ENCODE measurements at places on chromosomes 4 and X.
A peak's percentile ranks its signal among the peaks of the same experiment; 100 is the strongest.

GRCh38 chr4:15926486-15926885 lies 12.1 kb downstream of the FGFBP1 start:
- peaks cover 28% of the 10 kb centered on the region for H3K27me3 ChIP-seq

GRCh38 chr4:1593458-1593857 lies 90.7 kb downstream of the FAM53A start:
- no peak overlapping the region for H3K4me3 ChIP-seq
- no peaks in the 10 kb centered on the region for H3K36me3 ChIP-seq
- DNase-seq, result no peak
- H3K27ac ChIP-seq, result no peak overlapping the region
- H3K4me1 ChIP-seq, result no peaks in the 10 kb centered on the region

- no peak overlapping the region for H3K27ac ChIP-seq
- H3K4me3 ChIP-seq, result no peak overlapping the region
- H3K27me3 ChIP-seq, result no peaks in the 10 kb centered on the region
- no peaks in the 10 kb centered on the region for H3K36me3 ChIP-seq
Measured at GRCh38 chr4:24632011-24632410, 47.7 kb upstream of the DHX15 start.

DNA sequence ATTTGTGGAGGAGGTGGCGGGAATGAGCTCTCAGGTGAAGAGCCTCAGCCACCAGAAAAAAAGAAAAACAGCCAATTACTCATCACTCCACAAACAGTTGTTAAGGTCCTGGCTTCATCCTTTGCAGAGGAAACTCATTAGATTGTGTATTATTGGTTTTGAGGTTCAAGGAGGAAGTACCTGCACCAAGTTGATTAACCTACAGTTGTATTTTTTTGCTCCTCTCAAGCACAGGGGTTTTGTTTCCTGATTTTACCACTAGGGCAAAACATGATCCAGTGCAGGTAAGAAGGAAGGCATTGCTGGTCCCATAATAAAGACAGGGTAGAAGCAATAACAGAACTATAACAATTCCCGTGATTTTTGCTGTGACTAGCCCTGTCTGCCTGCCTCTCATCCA lies 84.0 kb upstream of the QRFPR start:
- H3K27ac ChIP-seq, result no peak overlapping the region
- no peaks in the 10 kb centered on the region for H3K4me1 ChIP-seq
- no peak overlapping the region for H3K4me3 ChIP-seq
- H3K36me3 ChIP-seq, result no peaks in the 10 kb centered on the region
- H3K27me3 ChIP-seq, result no peaks in the 10 kb centered on the region
- no peak for DNase-seq

DNA sequence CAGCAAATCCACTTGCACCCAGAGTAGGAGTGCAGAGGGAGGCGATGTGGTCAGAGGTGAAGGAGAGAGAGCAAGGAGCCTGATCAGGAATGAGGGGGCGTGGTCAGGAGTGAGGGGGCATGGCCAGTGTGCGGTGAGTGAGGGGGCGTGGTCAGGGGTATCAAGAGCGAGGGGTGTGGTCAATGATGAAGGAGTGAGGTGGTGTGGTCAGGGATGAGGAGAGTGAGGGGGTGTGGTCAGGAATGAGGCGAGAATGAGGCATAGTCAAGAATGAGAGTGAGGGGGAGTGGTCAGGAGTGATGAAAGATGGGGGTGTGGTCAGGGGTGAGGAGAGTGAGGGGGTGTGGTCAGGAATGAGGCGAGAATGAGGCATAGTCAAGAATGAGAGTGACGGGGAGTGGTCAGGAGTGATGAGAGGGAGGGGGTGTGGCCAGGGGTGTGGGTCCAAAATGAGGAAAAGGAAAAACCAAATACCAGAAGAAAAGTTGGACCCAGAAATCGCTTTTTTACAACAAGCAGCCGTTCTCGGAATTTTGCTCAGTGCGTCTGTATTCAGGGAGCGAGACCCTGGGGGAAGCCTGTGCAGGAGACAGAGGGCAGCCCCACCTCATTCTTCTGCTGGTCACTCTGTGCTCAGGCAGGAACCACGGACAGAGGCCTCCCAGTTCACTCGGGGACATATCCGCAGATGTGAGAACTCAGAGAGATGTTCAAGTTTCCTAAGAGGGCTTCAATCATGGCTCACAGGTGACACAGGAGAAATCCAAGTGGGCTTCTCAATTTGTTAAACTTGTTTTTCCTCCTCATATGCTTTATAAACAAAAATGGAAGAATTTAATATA lies 47.5 kb downstream of the MAGEA1 start:
- no peak for DNase-seq
- no peak overlapping the region for H3K4me3 ChIP-seq
- no peaks in the 10 kb centered on the region for H3K27me3 ChIP-seq
- peaks cover 9% of the 10 kb centered on the region for H3K4me1 ChIP-seq

DNA sequence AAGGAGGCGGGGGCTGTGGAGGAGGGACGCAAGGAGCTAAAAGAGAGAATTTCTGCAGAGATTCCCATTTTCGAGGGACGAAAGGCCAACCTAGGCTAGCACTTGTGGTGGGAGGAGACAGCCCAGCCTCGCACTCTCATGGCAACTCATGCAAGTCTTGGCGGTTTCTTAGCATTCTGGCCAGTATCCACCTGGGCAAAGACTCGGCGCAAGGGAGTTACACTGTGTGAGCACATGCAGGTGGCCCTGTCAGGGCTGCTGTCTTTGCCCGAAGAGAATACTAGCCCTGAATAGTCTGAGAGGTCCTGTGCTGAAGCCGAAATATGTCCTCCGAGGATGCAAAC lies 15.5 kb downstream of the MCF2 start:
- no peak overlapping the region for H3K27ac ChIP-seq
- H3K4me1 ChIP-seq, result no peaks in the 10 kb centered on the region
- no peaks in the 10 kb centered on the region for H3K27me3 ChIP-seq
- no peak overlapping the region for H3K4me3 ChIP-seq

- H3K4me3 ChIP-seq, result no peak overlapping the region
- no peaks in the 10 kb centered on the region for H3K36me3 ChIP-seq
- no peak overlapping the region for H3K27ac ChIP-seq
- H3K4me1 ChIP-seq, result no peaks in the 10 kb centered on the region
Measured at GRCh38 chr4:33998291-33998690, 2246.0 kb downstream of the ARAP2 start.

GRCh38 chr4:153028535-153028934 lies 92.4 kb downstream of the FHDC1 start:
- no peak overlapping the region for H3K4me3 ChIP-seq
- DNase-seq, result no peak
- H3K36me3 ChIP-seq, result no peaks in the 10 kb centered on the region
- H3K4me1 ChIP-seq, result peaks cover 5% of the 10 kb centered on the region
- H3K27ac ChIP-seq, result no peak overlapping the region
- no peaks in the 10 kb centered on the region for H3K27me3 ChIP-seq

GRCh38 chr4:6732441-6733357 lies 16.7 kb downstream of the BLOC1S4 start:
- H3K27me3 ChIP-seq, result no peaks in the 10 kb centered on the region
- peak overlapping the region; percentile 9 for H3K4me3 ChIP-seq
- DNase-seq, result peak; percentile 77

DNA sequence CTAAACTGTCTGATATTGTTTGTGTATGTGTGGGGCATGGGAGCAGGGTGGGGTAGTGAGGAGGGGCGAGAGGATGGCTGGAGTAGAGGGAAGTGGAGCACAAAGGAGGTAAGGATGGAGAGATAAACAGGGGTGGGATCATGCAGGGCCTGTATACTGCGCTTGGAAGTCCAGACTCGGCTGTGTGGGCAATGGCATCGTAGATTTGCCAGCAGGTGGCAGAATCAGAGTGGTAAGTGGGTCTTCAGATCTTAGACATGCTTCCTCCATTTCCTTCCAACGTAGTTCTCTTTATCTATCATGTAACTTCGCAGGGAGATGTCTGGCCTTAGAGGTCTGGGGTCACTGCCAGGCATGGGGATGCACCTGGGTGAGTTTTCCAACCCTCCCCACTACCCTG lies 155.5 kb downstream of the PDGFRA start:
- H3K4me1 ChIP-seq, result no peaks in the 10 kb centered on the region
- H3K27ac ChIP-seq, result no peak overlapping the region
- no peaks in the 10 kb centered on the region for H3K36me3 ChIP-seq
- no peak overlapping the region for H3K4me3 ChIP-seq
- DNase-seq, result peak; percentile 3

- no peaks in the 10 kb centered on the region for H3K36me3 ChIP-seq
- no peaks in the 10 kb centered on the region for H3K4me1 ChIP-seq
- H3K27ac ChIP-seq, result no peak overlapping the region
Measured at GRCh38 chrX:100208076-100208475, 202.0 kb downstream of the PCDH19 start.

- H3K4me3 ChIP-seq, result no peak overlapping the region
- H3K36me3 ChIP-seq, result no peaks in the 10 kb centered on the region
- no peak overlapping the region for H3K27ac ChIP-seq
- no peaks in the 10 kb centered on the region for H3K4me1 ChIP-seq
Measured at GRCh38 chrX:28609003-28609402, 21.8 kb downstream of the IL1RAPL1 start.

GRCh38 chr4:7155590-7156071 lies 36.7 kb upstream of the SORCS2 start:
- no peaks in the 10 kb centered on the region for H3K36me3 ChIP-seq
- no peak overlapping the region for H3K4me3 ChIP-seq
- DNase-seq, result no peak

- no peak overlapping the region for H3K4me3 ChIP-seq
- no peaks in the 10 kb centered on the region for H3K27me3 ChIP-seq
- no peak overlapping the region for H3K27ac ChIP-seq
Measured at GRCh38 chr4:48767055-48767929, 12.8 kb downstream of the FRYL start.

DNA sequence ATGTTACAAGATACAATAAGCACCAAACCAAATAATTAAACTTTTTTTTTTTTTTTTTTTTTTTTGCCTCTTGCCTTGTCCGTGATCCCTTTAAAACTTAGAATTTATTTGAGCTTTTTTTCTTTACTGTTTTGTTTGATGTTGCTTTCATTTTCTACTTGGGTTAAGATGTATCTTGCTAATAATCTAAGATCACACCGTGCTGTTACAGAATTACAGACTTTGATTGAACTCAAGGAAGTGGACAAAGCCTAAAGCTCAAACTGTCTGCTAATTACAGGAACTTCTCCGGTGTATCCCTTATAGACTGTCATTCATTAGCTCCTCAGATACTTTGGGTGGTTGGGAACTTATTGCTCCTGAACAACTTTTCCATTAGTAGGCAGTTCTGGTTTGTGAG lies 26.5 kb downstream of the STIM2 start:
- H3K36me3 ChIP-seq, result no peaks in the 10 kb centered on the region
- H3K4me1 ChIP-seq, result no peaks in the 10 kb centered on the region
- H3K27me3 ChIP-seq, result no peaks in the 10 kb centered on the region
- DNase-seq, result no peak

DNA sequence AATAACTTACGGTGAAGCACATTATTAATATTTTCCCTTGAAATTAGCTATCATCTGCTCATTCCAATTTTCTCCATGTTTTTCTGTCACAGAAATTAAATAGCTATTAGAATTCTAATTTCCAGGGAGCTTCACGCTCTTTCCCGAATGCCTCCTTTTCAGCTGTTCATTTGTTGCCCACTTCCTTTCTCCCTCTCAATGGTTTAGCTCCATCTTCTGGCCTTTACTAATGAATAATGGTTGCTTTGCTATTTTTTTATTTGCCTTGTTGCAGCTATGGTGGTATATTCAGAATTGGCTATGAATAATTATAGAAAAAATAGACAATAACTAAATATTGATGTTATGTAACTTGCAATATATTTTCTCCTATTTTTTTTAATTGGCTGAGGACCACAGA lies 70.5 kb downstream of the GRIA2 start:
- no peak overlapping the region for H3K27ac ChIP-seq
- no peak for DNase-seq
- H3K4me1 ChIP-seq, result no peaks in the 10 kb centered on the region
- no peak overlapping the region for H3K4me3 ChIP-seq

GRCh38 chr4:162707962-162708361 lies 458.7 kb downstream of the NAF1 start:
- DNase-seq, result no peak
- H3K4me3 ChIP-seq, result no peak overlapping the region
- H3K36me3 ChIP-seq, result no peaks in the 10 kb centered on the region
- no peaks in the 10 kb centered on the region for H3K27me3 ChIP-seq

- no peaks in the 10 kb centered on the region for H3K36me3 ChIP-seq
- no peaks in the 10 kb centered on the region for H3K4me1 ChIP-seq
- no peak overlapping the region for H3K27ac ChIP-seq
Measured at GRCh38 chrX:104370089-104370488, 115.4 kb upstream of the ESX1 start.

- H3K27ac ChIP-seq, result no peak overlapping the region
- H3K4me3 ChIP-seq, result no peak overlapping the region
- no peaks in the 10 kb centered on the region for H3K27me3 ChIP-seq
- H3K36me3 ChIP-seq, result no peaks in the 10 kb centered on the region
- DNase-seq, result no peak
Measured at GRCh38 chr4:33715841-33716395, 2528.4 kb downstream of the ARAP2 start.

GRCh38 chr4:13656569-13657405 lies 29.3 kb upstream of the BOD1L1 start:
- H3K36me3 ChIP-seq, result no peaks in the 10 kb centered on the region
- no peak overlapping the region for H3K27ac ChIP-seq
- no peaks in the 10 kb centered on the region for H3K27me3 ChIP-seq
- DNase-seq, result peak; percentile 19

- no peaks in the 10 kb centered on the region for H3K27me3 ChIP-seq
- H3K36me3 ChIP-seq, result no peaks in the 10 kb centered on the region
- DNase-seq, result no peak
- H3K4me3 ChIP-seq, result no peak overlapping the region
- H3K27ac ChIP-seq, result no peak overlapping the region
Measured at GRCh38 chr4:121139533-121140222, 24.4 kb downstream of the TNIP3 start.
